GM20000 (cell line): ENCODE measurements at places on chromosomes 7 and 10.

DNA sequence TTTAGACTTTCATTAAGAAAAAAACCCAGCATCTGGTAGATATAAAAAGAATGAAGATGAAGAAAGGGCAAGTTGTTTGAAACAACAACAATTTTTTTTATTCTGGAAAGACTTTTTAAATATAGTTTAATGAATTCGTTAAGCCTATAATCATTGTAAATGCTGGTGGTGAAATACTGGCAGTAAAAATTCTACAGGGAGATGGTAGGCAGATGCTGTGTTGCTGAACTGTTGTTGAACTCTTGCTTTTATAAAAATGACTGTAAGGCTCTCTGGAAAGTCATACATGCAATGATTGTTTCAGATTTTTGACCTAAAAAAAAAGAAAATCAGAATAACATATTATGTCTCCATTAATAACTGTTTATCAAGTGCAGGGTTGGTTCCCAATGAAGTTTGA lies 39.0 kb downstream of the SCIN start:
- no peak for DNase-seq

GRCh38 chr10:7338469-7338868 lies 72.4 kb downstream of the SFMBT2 start:
- no peak for DNase-seq

DNA sequence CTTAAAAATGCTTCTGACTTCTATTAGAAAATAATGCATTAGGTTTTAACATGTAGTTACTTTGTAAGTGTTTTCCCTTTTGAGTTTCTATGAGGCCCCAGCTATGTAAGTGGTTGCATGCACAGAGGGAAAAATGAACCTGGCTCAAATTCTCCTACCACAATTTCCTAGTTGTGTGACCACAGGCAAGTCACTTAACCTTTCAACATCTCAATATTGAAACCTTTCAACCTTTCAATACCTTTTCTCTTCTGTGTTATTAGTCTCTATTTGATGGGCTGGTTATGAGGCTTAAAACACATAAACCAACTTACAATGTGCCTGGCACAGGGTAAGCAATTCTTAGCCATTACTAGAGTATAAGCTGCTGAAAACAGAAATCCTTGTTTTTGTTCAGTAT lies 203.0 kb downstream of the KCND2 start:
- DNase-seq: no peak

GRCh38 chr10:30751678-30752331 lies 122.3 kb upstream of the LYZL2 start:
- DNase-seq: peak; percentile 62

- no peak for DNase-seq
These were observed 23.0 kb downstream of the SMKR1 start for GRCh38 chr7:129525225-129525862.

DNA sequence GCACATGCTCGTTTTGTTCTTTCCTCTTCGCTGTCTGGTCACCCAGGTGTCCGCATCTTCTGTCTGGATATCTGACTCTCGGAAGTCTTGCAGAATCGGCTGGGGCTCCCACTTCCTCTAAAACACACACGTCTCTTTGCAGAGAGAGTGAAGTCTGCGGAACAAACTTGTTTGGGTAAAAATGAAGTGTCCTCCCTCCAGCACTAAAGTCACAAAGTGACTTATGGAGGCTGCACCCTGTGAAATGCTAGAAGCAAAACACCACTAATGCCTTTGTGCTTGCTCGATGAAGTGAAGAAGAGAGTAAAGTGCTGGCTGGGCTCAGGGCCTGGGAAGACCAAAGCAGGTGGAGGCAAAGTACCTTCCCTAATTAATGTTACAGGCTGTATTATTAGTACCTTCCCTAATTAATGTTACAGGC lies 71.4 kb downstream of the FGFR2 start:
- no peak for DNase-seq

DNA sequence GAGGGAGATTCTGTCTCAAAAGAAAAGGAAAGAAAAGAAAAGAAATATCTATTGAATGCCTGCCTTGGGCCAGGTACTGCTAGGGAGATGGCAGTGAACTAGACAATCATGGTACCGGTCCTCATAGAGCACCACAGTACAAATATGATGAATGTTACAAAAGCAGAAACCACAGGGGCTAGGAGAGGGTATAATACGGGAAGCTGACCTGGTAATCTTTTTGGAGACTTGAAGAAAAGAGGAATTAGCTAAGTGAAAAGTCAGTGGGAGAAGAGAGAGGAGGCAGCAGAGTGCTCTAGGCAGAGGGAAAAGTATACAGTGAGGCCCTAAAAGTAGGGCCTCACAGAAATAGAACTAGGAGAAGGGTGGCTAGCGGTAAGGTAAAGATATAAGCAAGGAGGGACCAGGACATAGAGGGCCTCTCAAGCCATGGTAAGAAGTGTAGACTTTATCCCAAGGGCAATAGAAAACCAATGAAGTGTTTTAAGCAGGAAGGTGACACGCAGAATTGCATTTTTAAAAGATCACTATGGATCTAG lies 42.8 kb upstream of the WNT8B start:
- no peak for DNase-seq

- DNase-seq: no peak
These were observed 638.4 kb downstream of the GALNT17 start for GRCh38 chr7:71770269-71770907.

DNA sequence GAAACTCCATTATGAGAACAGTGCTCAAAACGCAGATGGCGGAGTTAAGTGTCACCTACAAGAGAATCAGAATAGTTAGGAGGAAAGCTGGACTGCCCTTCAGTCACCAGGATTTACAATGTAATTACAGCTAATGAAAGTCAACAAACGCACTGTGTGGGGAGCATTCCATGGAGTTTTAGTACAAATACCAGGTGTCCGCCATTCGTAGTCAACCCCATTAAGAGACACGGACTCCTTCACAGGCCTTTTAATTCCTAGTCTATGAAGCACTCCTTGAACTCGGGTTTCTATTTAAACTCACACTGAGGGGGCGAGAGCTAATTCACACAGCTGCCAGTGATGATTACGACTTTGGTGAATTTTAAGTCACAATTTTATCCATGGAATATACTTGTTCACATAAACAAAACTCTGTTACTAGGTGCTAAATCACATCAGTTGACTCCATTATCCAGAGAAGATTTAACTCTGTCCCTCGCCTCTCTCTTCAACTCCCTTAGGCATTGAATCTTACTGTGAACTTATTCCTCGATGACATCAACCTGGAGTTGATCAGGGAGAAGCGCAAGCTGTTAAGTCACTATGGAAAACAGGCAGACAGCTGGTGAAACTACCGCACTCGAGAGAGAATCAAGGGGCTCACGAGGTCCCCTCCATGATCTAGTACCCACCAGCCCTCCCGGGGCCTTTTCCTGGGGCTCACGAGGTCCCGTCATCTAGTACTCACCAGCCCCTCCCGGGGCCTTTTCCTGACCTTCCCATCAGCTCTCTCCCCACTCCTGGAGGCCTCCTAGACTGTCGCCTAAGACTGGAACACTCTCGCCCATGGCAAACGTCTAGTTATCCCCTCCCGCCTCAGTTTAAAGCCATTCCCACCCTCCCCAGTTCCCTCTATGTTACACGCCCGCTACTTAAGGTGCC lies 1.5 kb downstream of the ZFAND2A start:
- no peak for DNase-seq

GRCh38 chr10:127909716-127910463 lies 3.0 kb downstream of the PTPRE start:
- DNase-seq: no peak

DNA sequence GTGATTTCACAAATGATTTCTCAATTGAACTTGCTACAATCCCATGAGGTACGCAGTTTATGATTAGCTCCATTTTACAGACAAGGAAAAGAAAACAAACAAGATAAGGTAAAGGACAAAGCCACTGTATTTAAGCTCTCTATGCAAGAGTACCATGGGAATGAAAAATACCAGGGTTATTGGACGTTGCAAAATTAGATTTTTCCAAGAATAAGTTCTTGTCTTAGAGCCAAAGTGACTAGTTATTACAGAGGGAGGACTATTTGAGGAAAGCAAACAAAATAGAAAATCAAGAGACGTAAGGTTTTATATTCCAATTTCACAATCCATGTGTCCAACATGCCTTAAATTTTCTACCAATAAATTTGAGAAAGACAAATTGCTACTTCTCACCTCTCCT lies 97.9 kb upstream of the PTN start:
- no peak for DNase-seq

DNA sequence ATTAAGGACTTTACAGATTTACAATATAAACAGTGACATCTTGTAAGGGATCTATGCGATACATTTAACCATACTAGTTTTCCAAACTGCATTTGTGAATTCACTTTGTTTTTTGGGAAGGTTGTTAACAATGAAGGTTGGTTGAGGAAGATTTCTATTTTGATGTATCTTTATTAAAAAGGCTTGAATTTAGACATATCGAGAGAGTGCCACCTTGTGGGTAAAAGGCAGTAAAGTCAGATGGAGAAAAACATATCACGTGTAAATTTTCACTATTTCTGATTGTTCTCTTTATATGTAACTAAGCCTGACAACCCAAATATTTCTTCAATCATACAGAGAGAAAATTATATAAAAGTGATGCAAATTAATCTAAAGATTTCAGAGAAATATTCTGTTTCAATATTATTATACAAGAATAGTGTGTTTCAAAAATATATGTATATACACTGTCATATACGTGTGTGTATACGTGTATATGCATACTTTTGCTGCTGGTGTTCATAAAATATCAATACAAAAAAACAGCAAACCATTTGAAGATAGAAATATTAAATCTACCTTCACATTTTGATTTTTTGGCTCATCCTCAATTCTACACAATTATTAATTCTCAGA lies 988.6 kb downstream of the SORCS1 start:
- peak; percentile 4 for DNase-seq

GRCh38 chr10:73590881-73591799 lies at the start of gene USP54:
USP54 (minus strand) TSS chr10:73591342; CDS start chr10:73575658, 15,684 bp downstream.
- peak; percentile 17 for DNase-seq

DNA sequence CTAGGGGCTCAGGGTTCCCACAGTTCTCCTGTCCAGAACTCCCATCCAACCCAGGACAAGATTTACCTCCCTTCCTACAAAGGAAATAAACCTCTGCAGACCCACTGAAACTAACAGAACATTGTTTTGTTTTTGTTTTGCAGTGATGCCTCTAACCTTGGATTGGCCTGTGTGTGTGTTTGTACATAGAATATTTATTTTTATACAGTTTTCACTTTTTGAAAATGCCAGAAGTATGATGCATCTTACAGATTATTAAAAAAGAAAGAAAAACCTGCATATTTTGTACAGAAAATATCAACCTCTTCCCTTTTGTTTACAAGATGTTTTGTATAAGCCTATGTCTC lies 94.1 kb upstream of the MACROH2A2 start:
- no peak for DNase-seq

DNA sequence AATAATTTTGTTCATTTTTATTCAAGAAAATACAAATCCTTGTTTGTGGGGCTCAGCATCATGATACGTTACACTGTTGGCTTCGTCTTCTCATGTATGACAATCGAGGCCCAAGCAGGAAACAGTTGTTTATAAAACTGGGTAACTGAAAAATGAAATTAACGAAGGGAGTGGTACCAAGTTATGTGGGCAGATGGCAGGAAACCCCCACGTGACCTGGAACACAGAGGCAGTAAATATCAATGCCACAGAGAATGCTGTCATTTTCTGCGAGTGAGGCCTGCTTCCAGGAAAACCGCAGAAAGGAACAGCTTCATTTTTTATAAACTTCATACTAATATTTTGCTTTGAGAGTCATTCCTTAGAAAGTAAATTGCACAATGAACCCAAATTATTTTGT lies 201.0 kb upstream of the ADARB2 start:
- DNase-seq: no peak

DNA sequence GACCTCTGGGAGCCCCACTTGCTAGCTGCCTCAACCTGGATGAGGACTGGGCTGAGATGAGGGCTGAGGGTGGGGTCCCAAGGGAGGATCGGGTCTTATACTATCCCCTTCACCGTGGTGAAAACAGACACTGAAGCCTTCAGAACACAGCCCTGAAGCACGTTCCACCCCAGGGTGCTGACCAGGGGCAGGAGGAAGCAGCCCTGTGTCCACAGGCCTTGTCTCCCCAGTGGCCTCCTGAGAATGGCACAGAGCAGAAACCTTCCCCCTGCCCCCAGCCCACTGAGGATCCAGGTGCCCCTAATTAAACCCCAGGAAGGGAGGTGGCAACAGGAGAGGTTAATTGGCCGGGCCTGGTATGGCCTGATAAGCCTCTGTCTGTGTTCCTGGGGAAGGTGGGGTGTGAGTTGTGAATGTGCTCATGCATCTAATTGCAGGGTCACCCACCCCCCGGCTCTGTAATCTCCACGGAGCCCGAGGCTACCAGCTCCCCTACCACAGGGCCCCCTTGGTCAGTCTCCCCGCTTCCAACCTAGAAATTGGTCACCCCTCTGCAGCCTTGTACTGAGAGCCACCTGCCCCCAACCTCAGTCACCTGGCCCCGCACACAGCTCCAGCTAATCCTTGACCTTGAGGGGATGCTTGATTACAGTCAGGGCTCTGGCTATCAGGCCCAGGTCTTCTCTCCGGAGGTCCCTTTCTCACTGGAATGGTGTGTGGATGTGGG lies 159.0 kb upstream of the UNC5B start:
- no peak for DNase-seq

DNA sequence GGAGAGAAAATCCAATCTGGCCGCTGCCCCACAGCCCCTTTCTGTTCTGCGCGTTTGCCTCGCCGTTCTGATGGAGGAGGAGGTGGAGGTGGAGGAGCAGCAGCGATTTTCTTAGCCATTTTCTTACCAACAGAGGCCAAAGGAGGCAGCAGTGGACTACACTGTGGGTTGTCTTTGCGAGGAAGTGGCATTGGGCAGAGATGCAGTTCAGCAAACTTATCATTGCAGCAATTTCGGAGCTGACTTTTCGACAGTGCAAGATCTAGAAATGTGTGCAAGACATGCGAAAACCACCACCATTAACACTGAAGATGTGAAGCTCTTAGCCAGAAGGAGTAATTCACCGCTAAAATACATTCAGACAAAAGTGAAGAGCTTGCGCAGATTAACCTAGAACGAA lies 1.9 kb upstream of the ARL4A start:
- DNase-seq: no peak
